Head of caudate nucleus (tissue), 42 donors: ENCODE measurements at places on chromosomes 6 and 20.

- no peak for DNase-seq
Observed at GRCh38 chr6:90411292-90411781, 114.7 kb upstream of the BACH2 start.

GRCh38 chr6:134819863-134820800 lies 129.8 kb downstream of the ALDH8A1 start:
- DNase-seq = no peak

DNA sequence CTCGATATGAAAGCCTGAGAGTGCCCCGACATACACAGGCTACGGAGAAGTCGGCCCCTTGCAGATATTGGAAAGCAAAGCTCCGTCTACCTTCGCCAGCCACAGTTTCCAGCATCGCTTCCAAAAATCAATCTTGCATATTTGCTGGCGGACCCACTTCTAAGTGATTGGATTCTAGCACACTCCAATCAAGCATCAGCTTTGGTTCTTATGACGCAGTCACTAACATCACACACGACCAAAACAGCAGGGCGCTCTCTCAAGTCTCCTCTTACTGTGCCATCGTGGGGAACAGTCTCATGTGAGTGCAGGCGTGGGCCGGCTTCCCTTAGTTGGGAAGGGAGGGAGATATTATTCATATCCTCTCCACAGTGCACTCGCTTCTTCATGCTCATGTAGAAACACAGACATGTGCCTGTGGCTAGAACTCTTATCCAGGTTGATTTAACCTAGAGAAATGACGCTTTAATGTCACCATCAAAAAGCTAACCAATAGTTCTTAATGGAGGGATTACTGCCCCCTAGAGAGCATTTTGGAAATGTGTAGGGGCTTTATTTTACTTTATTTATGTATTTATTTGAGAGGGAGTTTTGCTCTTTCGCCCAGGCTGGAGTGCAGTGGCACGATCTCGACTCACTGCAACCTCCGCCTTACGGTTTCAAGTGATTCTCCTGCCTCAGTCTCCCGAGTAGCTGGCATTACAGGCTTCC lies 229.8 kb downstream of the SOD2 start:
- DNase-seq = no peak

- DNase-seq = peak; percentile 14
Observed at GRCh38 chr6:14474816-14475215, 357.2 kb downstream of the CD83 start.

DNA sequence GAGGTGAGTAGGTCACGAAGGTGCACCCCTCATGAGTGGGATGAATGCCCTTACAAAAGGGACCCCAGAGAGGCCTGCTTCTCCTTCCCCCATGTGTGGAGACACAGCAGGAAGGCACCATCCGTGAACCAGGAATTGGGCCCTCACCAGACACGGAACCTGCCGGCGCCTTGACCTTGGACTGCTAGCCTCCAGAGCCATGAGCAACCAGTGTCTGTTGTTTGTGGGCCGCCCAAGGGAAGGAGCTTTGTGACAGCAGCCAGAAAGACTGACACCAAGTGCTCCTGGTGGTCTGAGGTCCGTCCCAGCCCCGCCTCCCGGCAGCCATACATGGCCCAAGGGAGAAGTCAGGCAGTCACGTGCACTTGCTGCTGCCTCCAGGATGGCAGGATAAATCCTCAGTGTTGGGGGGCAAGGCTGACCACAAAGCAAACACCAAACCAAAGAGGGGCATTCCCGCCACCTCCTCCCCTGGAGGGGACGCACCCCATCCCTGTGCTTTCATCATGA lies 29.3 kb downstream of the CDH4 start:
- DNase-seq = no peak

DNA sequence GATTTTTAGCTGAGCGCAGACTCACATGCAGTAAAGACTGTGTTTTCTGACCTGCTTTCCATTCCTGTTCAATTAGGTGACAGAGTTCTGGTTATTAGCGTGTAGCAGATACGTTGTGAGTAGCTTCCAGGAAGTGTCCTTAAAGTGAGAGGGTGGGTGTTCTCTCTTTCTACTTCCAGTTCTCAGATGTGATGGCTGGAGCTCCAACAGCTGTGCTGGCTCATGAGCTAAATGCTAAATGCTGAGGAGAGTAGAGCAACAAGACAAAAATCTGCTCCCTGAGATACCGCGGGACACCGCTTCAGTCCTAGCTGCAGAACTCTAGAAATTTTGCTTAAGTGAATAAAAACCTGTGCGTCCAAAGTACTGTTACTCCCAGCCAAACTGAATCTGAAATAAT lies 38.2 kb upstream of the FYN start:
- DNase-seq = no peak

GRCh38 chr6:170212051-170212756 lies 78.7 kb downstream of the DLL1 start:
- no peak for DNase-seq

GRCh38 chr20:35344354-35344837 lies 52.2 kb upstream of the FAM83C start:
- DNase-seq = no peak

DNA sequence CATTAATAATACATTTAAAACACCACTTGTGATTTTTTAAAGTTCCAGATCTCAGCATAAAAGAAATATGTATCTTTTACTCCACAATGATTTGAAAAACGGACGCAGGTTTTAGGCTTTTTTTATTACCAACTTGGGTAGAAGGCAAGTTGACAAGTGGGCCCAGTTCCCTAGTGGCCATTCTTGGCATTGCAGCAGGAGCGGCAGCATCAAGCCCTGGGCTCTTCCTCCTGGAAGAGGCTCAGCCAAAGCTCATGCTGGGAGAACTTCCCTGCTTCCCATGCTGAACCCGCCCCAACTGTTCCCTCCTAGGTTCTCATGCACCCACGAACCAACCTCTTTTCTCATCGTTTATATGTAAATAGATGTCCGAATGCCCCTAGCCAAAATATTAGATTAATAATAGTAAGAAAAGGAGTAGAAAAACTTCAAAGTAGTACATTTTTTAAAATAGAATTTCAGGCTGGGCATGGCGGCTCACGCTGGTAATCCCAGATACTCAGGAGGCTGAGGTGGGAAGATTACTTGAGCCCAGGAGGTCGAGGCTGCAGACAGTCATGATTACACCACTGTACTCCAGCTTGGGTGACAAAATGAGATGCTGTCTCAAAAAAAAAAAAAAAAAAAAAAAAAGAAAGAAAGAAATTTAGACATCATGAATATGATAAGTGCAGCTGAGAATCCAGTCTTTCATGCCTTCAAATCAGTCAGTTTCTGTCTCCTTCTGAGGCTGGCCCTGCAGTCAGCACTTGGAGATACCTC lies 18.2 kb upstream of the MYB start:
- peak; percentile 25 for DNase-seq

- no peak for DNase-seq
Observed at GRCh38 chr6:21382821-21383449, 210.6 kb upstream of the SOX4 start.

- DNase-seq = no peak
Observed at GRCh38 chr6:22083119-22083518, 213.7 kb downstream of the PRL start.

DNA sequence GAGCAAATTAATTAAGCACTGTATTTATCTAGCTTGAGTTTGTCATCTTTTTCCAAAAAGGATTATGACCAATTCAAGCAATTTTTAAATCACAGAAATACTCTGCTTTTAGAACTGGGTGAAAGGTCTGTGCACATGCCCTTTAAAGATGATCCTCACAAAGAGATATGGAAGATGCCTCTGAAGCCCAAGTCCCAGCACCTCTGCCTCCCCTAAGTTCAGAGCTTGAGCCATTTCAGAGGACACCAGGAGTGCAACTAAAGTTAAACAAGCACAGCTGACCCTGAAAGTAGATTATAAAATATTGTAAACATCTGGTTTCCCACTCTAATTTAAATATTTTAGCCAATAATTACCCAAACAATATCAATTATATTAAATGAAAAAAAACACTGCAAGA lies 139.5 kb upstream of the BEND6 start:
- no peak for DNase-seq

- DNase-seq = no peak
Observed at GRCh38 chr20:62637521-62638054, 4.7 kb upstream of the SLCO4A1 start.

DNA sequence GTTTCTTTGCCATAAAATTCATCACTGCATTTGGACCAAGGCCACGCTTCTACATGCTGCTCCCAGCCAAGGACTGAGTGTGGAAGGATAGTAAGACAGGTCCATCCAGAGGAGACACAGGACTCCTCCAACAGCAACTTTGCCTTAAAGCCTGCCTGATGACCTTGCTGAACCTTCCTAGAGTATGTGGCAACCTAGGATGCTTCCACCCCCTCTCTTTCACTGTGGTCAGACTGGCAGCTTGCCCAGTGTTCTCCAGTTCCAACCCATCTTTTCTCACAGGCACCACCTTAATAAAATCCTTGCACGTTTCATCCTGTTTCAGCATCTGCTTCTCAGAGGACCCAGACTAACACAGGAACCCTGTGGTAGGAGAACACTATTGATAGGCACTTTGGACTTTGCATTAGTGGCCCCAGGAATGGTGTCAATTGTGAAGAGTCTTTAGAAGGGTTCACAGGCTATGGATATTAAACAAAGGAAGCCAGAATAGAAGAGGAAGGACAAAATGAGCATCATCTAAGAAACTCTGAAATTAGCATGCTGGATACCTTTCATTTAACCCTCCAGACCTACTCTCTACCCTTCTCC lies 2.4 kb upstream of the PKHD1 start:
- DNase-seq = no peak

DNA sequence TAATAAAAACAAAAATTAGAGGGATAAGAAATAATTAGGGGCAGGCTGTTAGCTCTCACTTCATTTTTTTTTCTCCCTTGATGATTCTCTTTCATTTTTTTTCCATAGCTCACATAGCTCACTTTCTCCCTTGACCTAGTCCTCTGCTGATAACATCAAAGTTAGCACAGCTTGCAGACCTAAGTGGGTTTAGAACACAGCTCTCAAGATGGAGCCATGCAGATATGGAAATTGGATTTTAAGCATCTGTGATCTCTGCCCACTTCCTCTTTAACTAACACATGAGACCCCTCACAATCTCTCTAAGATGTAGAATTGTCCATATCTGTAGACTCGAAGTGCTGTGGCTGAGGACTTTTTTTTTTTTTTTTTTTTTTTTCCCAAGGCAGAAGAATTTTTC lies 257.1 kb downstream of the SOX4 start:
- DNase-seq = no peak

- no peak for DNase-seq
Observed at GRCh38 chr20:52102126-52102525, 89.5 kb downstream of the ZFP64 start.

GRCh38 chr6:95815389-95816056 lies 200.3 kb upstream of the FUT9 start:
- no peak for DNase-seq

- no peak for DNase-seq
Observed at GRCh38 chr20:23143098-23143497, 57.0 kb upstream of the CD93 start.

- DNase-seq = no peak
Observed at GRCh38 chr6:158056355-158056754, 74.7 kb downstream of the SYNJ2 start.

GRCh38 chr20:4626228-4626627 lies 95.5 kb upstream of the PRND start:
- DNase-seq = no peak

GRCh38 chr6:157768863-157769551 lies 54.0 kb upstream of the SNX9 start:
- DNase-seq = no peak

DNA sequence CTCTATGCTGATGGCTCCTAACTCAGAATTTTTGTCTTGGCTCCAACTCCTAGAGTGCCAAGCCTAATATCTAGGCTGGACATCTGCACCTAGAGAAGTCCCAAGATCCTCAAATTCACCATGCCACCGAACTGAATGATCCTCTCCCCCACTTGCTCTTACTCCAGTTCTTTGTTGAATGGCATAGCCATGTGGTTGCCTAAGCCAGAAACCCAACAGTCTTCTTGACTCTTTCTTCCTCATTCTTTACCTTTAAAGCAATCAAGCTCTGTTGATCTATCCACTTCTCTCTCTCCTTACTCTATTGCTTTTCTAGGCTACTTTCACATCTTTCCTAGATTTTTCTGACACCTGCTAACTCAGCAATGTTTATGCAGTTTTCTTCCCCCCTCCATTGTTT lies 126.5 kb upstream of the FOXO3 start:
- no peak for DNase-seq

DNA sequence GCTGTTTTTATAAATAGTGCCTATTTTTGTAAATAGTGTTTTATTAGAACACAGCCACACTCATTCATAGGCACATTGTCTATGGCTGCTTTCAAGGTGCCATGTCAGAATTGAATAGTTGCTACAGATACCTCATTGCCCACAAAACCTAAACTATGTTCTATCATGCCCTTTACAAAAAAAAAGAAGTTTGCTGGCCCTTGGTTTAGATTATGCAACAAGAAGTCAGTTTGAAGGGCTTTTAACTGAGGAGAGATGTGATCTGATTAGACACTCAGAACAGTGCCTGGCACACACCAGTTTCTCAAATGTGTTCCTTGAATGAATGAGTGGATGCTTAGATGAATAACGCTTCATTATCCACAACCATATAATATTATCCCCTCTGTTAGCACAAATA lies 366.1 kb downstream of the MAFB start:
- DNase-seq = no peak

GRCh38 chr20:38270869-38271605 lies 10.5 kb upstream of the KIAA1755 start:
- DNase-seq = no peak

- no peak for DNase-seq
Observed at GRCh38 chr6:36853325-36853724, 14.1 kb upstream of the CPNE5 start.

- no peak for DNase-seq
Observed at GRCh38 chr20:1187605-1188171, 2.9 kb upstream of the TMEM74B start.

GRCh38 chr20:63223121-63223825 lies 7.3 kb upstream of the YTHDF1 start:
- peak; percentile 77 for DNase-seq

- no peak for DNase-seq
Observed at GRCh38 chr20:57414867-57415592, 23.8 kb downstream of the RBM38 start.

DNA sequence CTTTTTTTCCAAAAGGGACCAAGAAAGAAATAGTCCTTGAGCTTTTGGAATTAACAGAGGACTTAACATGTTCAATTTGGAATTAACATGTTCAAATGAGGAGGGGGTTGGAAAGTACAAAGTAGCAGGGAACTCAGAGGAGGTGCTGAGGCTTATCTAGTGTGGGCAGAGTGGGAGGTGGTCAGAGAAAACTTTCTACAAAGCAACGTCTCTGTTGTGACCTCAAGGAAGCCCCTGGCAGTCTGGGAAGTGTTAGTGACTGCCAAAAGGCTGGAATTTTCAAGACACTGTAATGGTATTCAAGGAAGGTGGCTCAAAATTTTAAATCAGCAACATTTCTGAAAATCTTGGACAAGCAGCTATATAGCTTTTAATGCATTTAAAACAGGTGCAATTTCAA lies 7.3 kb downstream of the ECI2 start:
- no peak for DNase-seq

GRCh38 chr6:169243186-169243585 lies 10.5 kb downstream of the THBS2 start:
- no peak for DNase-seq

GRCh38 chr6:134247844-134248580 lies 69.9 kb downstream of the SGK1 start:
- DNase-seq = no peak
